Spinal cord (tissue), 10 donors: ENCODE measurements at places on chromosomes 16 and 17. TPM values are rescaled to one million over a fixed set of nuclear protein-coding genes. Genes with fewer than 3 reads are reported as not detected.

The PRKCB gene
- 50.7 TPM for total RNA-seq

The KRTAP4-6 gene
- total RNA-seq = not detected

The C16orf74 gene
- total RNA-seq = 2.5 TPM

- no peak for DNase-seq
These were observed 17.7 kb downstream of the KSR1 start for GRCh38 chr17:27473748-27474609.

DNA sequence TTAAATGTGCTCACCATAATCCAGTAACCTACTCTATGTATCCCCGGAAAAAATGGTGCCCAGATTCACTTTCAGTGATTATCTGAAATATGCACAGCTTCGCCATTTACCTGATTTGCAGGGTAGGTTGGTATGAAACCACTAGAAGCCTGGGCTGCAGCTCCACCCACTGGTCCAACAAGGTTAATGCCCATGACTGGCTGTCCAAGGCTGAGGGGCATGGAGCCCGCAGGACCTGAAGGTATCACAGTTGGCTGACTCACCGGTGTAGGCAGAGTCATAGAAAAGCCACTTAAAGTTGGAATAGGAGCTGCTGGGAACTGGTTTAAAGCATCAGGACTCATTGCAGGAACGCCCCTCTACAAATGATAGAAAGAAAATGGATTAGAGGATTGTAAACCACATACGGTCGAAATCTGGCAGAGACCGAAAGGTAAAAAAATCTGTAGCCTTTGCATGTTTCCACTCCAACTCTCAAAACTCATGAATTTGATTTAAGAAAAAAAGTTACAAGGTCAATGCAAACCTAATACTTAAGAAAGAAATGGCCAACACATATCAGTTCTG lies 38.6 kb downstream of the SYNRG start:
- peak; percentile 29 for DNase-seq

The UTS2R gene
- total RNA-seq = 0.11 TPM

GRCh38 chr16:75252946-75253911 lies 1.8 kb upstream of the BCAR1 start:
- DNase-seq = no peak

The NLRC3 gene
- 0.88 TPM for total RNA-seq

DNA sequence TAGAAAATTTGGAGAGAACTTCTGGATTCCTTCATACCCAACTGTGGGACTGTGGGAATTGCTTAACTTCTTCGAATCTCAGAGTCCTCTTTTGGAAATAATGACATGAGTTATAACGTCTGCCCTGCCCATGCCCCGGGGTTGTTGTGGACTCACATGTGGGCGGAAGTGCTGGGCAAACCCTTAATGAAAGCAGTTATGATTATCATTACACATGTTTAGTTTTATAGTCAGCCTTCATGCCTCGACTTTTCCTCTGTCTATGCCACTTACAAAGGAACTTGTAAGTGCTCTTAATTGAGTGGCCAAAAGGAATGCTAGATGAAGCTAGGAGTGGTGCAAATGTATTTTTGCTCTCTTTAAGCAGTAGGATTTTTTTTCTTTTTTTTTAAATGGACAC lies 3.9 kb downstream of the KRT27 start:
- no peak for DNase-seq

- no peak for DNase-seq
These were observed 7.8 kb downstream of the HSD17B2 start for GRCh38 chr16:82042846-82043245.

- no peak for DNase-seq
These were observed 3.5 kb downstream of the CACNG4 start for GRCh38 chr17:66967837-66968543.

GRCh38 chr16:49127103-49127502 lies 154.5 kb downstream of the CBLN1 start:
- DNase-seq = no peak

- DNase-seq = no peak
These were observed 6.6 kb downstream of the SOCS1 start for GRCh38 chr16:11249233-11250061.

DNA sequence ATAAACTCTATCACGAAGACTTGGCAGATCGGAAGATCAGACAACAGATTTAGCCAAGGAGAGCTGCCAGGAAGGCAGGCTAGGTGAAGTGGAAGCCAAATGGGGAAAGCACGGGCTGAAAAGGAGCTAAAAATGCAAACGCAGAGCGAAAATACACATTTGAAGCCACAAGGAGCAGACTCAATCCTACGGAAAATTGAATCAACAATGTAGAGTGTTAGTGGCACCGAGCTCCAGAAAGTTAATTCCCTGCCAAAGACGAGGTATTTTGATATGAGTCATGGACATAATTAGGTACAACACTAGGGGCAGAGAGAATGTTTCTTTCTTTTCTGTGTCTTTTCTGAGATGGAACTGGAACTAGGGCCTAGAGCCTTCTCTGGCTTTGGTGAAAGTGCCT lies 20.7 kb downstream of the GSG1L start:
- DNase-seq = no peak
